ENCODE measurements at places on chromosomes 12 and 14.

DNA sequence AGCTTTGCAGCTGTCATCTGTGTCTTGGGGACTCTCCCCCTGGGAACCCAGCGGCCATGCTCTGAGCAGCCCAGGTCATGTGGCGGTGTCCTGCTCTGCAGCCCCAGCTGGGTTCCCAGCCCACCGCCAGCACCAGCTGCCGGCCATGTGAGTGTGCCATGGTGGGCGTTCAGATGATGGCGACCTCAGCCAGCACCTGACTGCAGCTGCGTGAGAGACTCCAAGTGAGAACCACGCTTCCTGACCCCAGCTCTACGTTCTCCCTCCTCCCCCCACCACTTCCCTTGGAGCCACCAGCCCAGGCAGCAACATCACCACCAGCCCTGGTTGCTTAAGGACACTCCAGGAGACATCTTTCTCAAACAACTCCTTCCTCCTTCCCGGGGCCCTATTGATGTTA lies 68.8 kb downstream of the SLC24A4 start:
- no peak for DNase-seq

DNA sequence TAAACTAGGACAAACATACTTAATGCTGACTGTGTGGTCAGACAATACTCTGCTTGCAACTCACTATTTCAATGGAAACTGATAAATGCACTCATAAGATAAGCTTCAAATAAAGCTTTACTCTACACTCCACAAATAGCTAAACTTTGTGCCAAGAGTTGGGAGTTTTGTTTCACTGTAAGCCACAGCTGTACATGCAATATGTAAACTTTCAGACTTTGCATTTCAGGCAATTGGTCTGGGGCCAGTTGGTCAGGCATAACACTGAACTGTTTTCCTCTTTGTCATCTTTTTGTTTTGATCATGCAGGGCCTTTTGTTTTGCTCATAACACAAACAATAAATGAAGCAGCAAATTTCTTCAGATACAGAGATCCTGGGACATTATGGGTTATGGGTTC lies 426.2 kb downstream of the IPO8 start:
- DNase-seq, result no peak

DNA sequence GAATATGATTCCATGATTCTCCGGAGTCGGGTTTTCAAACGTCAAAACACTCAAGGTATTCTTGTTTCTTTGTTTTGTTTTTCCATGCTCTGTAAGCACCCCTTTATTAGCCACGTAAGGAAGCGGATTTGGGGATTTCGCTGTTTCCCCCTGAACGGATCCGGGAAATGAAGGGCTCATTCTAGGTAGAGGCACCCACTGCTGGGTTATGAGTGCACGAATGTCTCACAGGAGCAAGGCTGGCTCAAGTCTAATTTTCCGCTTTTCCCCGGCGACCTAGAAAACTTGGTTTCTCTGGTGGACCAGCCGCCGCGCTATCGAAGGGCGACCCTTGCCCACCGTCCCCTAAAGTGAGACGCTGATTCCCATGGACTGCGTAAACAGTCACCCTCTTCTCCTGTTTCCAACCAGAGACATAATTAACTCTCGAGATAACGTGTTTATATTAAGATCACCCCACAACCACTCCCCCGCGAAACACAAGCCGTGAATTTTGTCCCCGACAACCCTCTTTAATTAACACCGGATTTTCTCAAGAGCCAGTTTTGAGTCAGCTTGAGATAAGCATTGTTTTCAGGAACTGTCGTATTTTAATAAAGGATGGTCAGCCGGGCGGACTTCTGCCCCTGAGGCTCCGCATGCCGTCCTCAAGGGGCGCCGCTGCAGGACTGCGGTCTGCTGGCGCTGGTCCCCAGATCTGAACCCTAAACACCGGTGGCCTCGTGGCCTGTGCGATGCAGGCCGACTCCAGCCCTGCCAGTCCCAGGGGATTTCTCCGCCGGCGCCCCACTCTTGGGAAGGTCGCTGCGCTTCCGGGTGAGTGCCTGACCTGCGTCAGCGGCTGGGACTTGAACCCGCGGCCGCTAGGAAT lies 515 bp upstream of the ABCC9 start:
- DNase-seq, result no peak

GRCh38 chr12:28882444-28882843 lies 266.6 kb upstream of the FAR2 start:
- DNase-seq, result no peak

- no peak for DNase-seq
Observed at GRCh38 chr14:38500125-38500524, 244.2 kb upstream of the CLEC14A start.

GRCh38 chr14:89447182-89447944 lies 30.3 kb upstream of the FOXN3 start:
- no peak for DNase-seq

GRCh38 chr14:100896369-100897060 lies 7.0 kb downstream of the RTL1 start:
- no peak for DNase-seq

DNA sequence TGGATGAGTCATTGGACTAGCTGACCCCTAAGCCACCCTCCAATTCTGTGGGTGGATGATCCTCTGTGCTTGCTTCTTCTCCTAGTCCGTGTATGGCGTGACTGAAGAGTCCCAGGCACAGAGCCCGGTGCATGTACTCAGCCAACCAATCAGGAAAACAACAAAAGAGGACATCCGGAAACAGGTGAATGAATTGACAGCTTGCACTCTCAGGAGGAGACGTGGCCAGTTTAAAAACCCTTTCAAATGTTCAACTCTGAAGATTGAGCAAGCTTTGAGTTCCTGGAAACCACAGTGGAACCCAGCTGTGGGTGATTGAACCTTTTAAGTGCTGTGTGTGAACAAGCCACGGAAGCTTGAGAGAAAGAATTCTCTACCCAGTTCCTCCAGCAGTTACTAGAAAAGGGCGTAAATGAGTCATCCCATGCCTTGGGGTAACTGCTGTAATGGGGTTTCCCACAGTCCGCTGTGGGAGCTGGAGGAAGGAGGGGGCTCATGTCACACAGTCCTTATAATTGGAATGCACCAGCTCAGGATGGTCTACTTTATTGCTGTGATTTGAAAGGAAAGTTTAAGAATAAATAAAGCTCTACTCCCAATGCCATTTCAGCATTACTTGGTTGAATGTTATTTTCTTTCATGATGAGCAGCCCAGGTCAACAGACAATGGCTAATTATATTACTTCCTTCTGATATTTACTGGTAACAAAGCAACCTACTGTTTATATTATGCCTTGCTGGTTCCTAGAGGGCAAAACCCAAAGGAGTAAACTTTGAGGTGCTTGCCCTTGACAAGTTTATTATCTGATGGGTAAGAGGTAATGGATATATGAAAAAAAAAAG lies 417.0 kb downstream of the DPF3 start:
- peak; percentile 78 for DNase-seq

DNA sequence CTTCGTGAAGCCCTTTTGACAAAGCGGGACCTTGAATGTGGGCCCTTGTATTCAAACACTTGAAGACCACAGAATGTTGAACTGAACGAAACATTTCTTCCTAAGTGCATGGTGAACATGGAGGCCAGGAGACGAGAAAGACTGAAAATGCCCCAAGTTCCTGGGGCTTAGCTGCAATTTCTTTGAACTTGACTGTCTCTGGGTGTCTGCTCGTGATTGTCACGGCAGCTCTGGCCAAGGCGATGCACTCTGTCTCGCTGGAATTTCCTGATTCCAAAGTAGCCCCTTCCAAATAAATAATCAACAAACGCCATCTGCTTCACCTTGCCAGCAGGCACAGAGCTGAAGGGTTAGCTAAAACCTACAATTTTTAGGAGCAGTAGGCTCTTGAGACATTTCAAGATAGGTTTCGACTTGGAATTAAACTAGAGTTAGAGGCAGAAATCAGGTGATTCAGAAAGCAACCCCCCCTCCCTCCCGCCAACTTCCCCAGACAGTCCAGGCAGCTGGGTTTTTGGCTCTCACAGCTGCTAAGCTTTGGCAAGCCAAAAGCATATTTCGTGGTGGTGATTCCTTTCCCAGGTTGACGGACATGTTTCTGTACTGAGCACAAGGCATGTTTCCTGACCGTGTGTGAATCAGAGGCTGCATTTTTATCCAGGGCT lies 13.5 kb upstream of the IRF2BPL start:
- DNase-seq, result no peak

DNA sequence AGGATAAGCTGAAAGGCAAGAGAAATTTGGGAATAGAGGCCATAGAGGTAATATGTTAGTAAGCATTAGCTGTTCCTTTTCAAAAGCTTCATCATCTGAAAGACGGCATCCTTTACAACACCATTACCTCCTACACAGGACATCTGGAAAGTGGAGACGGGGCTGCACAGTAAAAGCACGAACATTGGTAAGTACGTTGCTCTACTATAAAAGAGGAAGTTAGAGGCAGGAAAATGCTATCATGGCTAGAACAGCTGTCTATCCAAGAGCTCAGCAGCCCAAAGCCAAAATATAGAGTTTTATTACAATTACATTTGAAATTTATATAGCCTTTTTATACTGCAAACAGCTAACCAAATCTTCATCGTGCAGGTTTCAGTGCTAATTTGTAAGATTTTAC lies 172.3 kb upstream of the GRIP1 start:
- no peak for DNase-seq

DNA sequence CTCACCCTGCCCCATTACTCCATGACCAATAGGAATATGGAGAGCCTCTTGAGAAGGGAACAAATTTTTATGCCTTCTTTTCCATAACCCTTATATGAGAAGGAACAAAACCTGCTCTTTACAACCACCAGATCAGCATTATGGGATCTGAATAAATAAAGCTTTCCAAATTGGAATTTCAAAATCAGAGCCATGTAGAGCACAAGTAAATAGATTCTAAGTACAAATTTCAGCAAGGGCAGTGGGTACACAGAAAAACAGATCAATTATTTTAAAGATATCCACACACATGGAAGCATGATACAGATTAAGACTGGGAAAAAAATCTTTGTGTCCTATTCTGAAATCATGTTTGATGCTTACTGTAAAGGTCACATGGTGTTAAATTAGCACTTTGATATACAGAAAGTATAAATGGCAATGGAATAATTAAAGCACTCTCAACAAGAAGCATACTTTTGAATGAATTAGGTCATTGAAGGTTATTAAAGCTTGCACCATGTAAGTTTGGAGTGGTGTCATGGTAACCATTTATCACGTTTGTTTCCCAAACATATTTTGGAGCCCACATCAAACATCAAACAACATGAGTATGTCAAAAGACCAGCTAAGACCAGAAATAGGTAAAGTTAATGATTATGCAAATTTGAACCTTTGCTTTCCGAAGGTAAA lies 75.9 kb upstream of the AVPR1A start:
- DNase-seq, result no peak

DNA sequence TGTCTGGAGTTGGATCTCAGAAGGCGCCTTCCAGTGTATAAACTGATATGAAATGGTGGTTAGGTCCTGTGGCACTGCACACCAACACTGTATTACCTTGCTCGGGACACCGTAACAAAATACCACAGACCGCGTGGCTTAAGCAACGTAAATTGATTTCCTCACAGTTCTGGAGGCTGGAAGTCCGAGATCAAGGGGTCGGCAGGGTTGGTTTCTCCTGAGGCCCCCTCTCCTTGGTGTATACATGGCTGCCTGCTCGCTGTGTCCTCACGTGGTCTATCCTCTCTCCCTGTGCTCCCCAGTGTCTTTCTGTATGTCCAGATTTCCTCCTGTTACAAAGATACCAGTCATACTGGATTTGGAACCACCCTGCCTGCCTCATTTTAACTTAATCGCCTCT lies 128.4 kb downstream of the FBXL14 start:
- no peak for DNase-seq

GRCh38 chr14:61368781-61369453 lies 47.5 kb downstream of the PRKCH start:
- DNase-seq, result no peak

DNA sequence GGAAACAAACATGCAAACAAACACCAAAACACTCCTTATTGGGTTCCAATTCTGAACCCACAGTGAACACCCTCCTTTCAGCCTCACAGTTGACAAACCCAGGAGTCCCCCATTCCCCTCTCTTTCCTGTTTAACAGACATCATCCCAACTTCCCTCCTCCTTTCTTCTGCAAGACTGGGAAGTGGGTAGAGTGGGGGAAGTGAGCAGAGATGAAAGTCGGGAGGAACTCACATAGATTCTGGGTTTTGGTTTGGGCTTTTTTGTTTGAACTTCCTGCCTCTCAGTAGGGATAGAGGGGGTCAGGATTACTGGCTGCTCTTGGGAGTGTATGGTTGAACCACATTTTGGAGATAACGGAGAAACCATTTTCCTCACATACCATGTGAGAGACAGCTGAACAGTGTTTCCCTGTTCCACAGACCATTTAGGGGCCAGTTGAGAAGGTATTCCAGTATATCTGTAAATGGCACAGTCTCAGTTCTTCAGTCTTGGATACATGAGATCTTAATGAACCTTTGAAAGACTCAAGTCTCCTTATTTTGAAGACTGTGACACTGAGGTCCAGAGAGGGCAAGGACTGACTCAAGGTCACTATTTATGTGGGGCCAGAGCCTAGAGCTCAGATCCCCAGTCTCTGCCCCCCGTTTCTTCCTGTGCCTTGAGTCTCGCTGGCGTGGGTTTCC lies 3.9 kb upstream of the GPR84 start:
- DNase-seq, result no peak

GRCh38 chr12:104433061-104433460 lies 23.7 kb upstream of the CHST11 start:
- no peak for DNase-seq

- no peak for DNase-seq
Observed at GRCh38 chr12:2800046-2800570, 5.3 kb downstream of the FKBP4 start.

- no peak for DNase-seq
Observed at GRCh38 chr12:23093488-23093887, 468.5 kb downstream of the ETNK1 start.

DNA sequence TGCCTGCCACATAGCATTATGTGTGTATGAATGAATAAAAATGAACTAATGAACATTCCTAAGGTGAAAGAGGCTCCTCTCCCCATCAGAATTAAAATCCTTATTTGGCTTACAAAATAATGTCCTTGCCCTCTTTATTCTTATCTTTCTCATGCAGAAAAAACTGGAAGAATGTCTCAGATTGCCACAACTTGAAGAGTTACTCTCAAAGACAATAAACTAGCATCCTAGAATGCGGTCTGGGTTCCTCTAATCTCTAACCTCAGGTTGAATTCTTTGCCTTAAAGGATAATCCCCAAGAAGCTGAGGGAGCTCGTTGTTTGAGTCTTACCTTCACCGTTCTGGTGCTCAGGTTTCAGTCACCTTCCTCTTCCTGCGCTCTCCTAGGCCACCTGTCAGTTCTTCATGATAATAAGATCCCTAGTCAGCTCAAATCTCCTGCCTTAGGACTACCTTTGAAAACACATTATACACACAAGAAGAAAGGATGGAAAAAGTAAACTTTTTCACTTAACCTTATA lies 147.1 kb downstream of the PHLDA1 start:
- DNase-seq, result no peak

All from CD4-positive, alpha-beta T cell treated with Interleukin-4 for 4 hours (primary cell).